Progenitor cell of endocrine pancreas (in vitro differentiated cells): ENCODE measurements at places on chromosomes 13 and 19. TPM values are rescaled to one million over a fixed set of nuclear protein-coding genes. Genes with fewer than 3 reads are reported as not detected.

The SLC1A6 gene
- 0.47 and 0.62 TPM in 2 replicates for total RNA-seq

The EDNRB gene
- total RNA-seq: 0.38 and 1.0 TPM in 2 replicates

DNA sequence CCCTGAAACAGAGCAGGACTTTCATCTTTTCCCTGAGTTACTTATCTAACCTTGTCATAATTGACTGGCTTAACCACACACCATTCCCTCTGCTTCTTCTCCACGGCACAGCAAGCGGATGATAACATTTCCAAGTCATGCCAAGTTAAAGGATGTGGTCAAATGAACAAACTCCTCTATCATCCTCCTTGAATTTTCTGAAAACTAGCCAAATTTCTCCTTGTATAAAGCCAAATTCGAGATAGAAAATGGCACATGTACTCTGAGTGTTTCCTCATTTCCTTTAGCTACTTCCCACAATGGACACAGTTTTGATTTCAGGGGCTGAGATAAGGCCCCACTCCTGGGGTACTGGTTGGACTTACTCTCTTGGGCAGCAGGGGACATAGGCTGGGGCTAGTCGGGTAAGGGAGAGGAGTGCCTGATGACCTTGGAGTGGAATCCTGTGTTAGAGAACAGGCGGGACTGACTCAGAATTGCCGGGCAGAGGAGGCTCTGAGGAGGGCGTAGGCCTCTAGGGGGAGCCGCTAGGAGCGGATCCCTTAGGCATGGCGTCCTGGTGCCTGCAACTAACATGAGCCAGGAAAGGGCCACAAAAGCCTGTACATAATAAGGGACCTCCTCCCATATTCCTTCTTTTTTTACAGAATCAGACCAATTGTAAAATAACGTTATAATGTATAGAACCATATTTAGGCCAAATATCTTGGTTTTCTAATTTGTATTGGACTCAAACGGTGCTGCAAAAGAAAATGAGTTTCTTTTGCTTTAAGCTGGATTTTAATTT, 20.3 kb upstream of the TMTC4 start:
- no peak overlapping the region for H3K27ac ChIP-seq
- DNase-seq: peak; percentile 29
- H3K4me1 ChIP-seq: no peaks in the 10 kb centered on the region

DNA sequence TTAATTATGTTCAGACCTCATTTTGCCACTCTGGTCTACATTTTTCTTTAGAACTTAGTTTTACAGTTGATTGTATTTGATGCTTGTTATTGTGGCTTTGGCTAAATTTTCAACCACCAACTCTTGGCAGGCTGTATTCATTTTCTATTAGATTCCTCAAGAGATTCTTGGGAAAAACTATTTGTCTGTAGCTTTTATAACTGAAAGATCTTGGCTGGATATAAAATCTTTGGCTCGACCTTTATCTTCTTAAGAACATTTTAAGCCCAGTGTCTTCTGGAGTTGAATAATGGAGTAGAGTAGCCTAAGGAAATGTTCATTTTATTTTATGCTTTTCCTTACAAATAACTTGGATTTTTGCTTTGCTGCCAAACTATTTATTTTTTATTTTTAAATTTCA, 848.5 kb downstream of the PCDH17 start:
- DNase-seq: no peak
- H3K27me3 ChIP-seq: no peaks in the 10 kb centered on the region
- no peak overlapping the region for H3K27ac ChIP-seq
- H3K4me1 ChIP-seq: peaks cover 7% of the 10 kb centered on the region
- H3K4me3 ChIP-seq: no peak overlapping the region

GRCh38 chr13:110881839-110882627, 32.8 kb downstream of the ANKRD10 start:
- H3K4me1 ChIP-seq: peaks cover 21% of the 10 kb centered on the region
- H3K4me3 ChIP-seq: no peak overlapping the region
- H3K27ac ChIP-seq: peak overlapping the region; percentile 9
- H3K27me3 ChIP-seq: no peaks in the 10 kb centered on the region
- DNase-seq: no peak

DNA sequence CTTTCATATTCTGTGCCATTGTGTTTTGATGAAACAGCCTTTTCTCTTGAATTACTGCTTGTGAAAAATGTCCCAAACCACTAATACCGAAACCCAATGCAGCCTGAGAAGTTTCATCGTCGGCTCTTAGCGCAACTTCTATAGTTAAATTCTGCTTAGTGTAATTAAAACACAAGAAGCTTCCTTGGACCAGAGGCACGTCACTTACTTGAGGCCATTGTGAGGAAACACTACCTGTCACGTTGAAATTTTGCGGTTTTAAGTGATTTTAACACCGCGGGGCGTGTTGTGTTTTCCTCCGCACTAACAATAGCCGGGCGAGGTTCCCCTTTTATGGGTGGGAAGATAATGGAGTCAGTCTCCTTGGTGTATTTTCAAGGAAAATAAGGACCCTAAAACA, 70.9 kb downstream of the GGACT start:
- H3K4me3 ChIP-seq: no peak overlapping the region
- DNase-seq: no peak
- H3K27me3 ChIP-seq: no peaks in the 10 kb centered on the region
- peaks cover 4% of the 10 kb centered on the region for H3K36me3 ChIP-seq

DNA sequence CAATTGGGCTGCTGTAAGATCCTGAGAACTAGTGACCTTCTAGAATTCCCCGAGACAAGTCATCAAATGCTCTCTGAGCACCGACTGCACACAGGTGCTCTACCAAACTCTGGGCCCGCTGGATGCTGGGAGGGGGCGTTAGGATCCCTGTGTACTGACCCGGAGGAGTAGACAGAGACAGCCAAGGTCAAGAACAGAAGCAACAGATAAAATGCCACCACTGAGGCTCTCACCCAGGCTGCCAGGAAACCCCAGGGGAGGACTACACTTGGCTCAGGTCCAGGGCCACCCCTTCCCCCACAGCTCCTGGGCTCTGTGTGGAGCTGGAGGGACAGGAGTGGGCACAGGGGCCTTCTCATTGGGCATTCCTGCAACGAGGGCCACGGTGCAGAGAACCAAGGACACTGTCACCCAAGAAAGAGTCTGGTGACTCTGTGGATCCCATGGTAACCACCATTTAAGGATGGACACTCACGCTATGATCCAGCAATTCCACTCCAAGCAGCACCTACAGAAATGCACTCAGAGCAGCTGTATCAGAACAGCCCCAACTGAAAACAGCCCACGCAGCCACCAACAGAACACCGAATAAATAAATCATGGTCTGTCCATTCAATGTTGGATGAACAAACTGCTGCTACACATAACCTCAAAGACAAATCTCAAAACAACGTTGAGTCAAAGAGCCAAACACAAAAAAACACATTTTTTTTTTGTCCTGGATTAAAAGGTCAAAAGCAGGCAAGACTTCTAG, 16.8 kb upstream of the SLC35E1 start:
- no peak overlapping the region for H3K4me3 ChIP-seq
- peaks cover 18% of the 10 kb centered on the region for H3K4me1 ChIP-seq
- no peak for DNase-seq
- H3K36me3 ChIP-seq: no peaks in the 10 kb centered on the region

- H3K27me3 ChIP-seq: no peaks in the 10 kb centered on the region
Observed at GRCh38 chr13:73072239-73072900, 13.6 kb downstream of the KLF5 start.

DNA sequence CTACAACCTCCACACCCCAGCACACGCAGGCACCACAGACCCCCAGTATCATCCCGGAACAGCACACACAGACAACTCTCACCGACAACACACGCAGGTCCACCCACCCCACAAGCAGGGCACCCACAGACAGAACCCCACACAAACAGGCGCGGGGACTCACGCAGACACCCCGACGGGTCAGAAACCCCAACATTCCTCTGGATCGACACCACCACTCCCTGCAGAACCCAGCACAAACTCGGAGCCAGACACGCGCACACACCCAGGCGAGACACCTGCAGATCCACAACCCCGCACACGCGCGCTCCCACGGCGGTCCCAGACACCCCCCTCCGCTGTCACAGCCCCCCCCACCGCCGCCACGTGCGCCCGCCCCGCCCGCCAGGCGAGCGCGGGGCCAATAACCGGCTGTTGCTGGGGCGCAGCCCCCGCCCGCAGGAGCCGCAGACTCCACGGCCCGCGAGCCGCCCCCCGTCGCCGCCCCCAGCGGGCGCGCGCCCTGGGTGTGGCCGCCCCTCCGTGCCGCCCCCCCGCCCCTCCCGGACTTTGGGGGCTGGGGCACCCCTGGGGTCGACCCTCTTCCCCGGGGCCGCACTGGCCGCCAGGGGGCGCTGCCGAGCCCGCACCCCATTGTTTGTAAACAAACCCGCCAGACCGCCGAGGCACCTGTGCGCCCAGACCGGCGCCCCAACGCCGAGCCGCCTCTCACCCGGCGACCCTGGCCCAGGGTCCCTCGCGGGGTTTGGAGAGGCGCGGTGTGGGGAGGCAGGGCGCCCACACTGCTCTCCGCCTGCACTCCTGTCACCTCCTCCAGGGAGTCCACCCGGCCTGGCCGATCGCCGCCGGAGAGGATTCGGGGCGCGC, 712 bp downstream of the BBC3 start:
- H3K27ac ChIP-seq: no peak overlapping the region
- H3K36me3 ChIP-seq: peaks cover 2% of the 10 kb centered on the region
- H3K4me3 ChIP-seq: peak overlapping the region; percentile 62
- H3K27me3 ChIP-seq: no peaks in the 10 kb centered on the region
- peak; percentile 80 for DNase-seq
